NCI-H187 treated with DMSO at 0.1 percent for 48 hours (cell line): ENCODE measurements at places on chromosomes 12 and 14.

GRCh38 chr14:105507247-105507646 is 16.2 kb downstream of the TEDC1 start:
- DNase-seq: no peak

GRCh38 chr12:63292471-63293221 is 141.6 kb upstream of the AVPR1A start:
- no peak for DNase-seq

DNA sequence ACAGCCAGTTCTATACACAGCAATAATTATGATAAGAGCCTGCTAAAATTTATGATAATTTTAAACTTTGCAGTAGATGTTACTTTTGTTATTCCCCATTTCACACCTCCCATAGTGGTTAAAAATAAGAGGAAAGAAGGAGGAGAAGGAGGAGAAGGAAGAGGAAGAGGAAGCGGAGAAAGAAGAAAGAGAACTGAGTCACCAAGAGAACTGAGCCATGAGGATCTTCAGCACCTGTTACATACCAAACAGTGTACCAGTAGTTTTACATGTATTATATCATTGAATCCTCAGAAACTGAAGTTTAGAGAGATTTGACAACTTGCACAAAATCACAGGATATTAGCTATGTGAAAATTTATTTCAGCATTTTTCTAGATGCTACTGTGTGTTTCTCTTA is 3.9 kb downstream of the CD163 start:
- no peak for DNase-seq

DNA sequence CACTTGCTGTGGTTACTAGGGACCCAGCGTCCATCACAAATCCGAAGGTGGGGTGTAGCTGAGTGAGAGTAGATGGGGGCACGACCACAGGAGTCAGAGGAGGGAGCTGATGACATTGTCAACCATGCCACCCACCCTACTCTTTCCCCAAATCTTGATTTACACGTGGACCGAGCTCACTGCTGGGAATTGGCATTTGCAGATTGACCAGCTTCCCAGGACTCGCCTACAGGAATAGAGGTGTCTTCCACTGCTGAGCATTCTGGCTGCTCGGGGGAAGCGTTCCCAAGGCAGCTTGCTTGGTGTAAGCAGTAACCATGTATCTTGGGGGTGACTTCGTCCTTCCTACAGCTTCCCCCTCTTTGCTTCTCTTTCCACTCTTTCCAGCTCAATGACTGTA is 353 bp upstream of the PTPRR start:
- DNase-seq: no peak

DNA sequence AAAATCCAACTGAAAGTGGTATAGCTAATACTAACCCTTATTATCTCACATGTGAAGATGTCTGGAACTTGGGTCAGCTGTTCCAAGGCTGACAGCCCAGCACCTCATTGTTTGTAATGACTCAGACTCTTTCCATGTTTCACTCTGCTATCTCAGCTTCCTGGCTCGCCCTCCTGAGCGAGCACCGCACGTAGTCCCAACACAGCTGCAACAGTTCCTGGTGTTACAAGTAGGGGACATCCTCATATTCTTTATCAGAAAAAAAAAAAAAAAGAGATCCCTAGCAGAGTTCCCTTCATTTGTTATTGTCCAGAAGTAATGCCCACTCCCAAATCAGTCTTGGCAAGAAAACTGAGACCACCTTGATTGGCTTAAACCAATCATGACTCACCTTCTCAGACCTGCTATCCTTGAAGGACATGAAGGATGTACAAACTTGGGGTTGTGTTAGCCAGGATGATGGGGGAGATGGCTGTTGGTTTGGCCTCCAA is 92.5 kb downstream of the ADCK1 start:
- no peak for DNase-seq

DNA sequence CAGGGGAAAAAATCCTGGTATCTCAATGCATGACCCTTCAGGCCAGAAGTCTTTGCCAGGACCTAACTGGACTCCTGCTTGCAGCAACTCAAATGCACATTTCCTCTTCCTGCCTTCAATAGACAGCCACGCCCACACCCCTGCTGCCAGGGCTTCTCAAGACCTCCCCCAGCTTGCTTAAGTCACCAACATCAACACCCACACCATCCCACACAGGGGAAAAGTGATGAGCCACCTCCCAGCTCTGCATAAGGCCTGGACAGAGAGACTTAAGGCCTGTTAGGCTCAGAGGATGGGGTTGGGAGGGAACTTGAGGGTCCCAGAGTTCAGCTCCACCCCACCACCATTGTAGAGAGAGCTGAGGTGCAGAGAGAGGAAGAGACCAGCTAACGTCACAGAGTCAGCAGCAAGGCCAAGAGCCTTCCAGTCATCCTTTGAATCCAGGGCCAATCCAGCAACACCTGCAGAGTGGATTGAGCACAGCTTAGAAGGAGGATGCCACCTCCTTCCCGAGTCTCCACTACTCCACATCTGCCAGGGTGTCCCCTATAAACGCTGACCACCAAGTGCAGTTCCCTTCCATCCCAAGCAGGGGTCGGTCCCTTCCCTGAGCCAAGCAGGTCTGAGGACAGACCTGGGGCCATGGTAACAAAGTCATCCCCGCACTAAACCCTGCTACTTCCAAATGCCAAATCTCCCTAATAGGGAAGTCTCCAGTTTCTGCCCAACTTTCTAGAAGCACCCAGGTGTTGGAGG is 50.0 kb downstream of the KDM2B start:
- no peak for DNase-seq

GRCh38 chr14:38951451-38951850 is 151.6 kb downstream of the SEC23A start:
- no peak for DNase-seq

GRCh38 chr12:115325858-115326257 is 641.9 kb upstream of the TBX3 start:
- no peak for DNase-seq

GRCh38 chr14:24274101-24274543 is 2.7 kb upstream of the RABGGTA start:
- no peak for DNase-seq

DNA sequence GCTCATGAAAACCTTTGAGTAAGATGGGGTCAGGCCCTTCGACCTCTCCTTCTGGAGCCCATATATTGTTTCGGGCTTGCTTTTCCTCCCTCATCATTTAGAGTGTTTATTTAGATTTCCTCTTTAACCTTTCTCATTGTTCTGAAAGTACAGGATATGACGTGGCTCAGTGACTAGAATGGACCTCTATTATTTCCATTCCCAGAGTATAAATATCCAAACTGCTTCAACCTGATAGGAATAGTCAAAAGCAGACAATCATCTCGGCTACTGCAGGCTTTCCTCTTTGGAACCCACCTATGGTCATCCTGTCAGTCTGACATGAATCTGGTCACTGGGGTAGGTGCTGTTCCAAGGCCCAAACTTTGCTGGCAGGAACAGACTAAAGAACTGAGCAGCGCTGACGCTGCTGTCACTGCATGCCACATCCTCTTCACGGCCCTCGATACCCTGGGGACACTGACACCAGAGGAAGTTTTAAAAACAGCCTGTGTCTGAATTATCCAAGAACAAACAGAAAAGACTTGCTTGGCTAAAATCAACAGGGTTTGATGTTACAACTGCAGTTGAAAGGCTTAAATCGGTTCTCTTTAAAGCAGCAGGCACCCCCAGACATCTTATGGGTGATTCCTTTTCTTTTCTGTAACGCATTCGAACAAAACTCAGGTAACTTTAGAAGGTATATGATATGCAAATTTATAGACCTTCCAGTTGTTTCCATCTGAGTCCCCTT is 5.0 kb upstream of the DDX47 start:
- DNase-seq: no peak

- no peak for DNase-seq
Observed at GRCh38 chr12:122668268-122668667, 34.9 kb downstream of the HCAR2 start.

GRCh38 chr14:101508196-101508947 is 52.9 kb upstream of the DIO3 start:
- no peak for DNase-seq

DNA sequence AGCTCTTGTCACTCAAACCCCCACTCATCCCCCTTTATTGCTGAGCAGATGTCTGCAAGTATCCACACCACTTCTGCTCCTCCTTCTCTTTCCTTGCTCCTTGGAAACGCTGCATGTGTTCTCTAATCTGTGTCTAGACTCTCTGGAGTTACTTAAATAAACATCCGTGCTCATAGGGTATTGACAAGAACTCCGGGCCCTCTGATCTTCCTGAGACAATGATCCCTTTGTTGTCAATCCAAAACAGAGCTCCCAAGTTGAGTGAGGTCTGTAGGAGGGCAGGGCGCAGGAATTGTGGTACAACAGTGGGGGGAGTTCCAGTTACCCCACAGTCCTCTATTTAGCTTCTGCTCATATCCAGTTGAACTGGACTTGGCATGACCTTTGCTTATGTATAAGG is 489.0 kb downstream of the SNAPC1 start:
- no peak for DNase-seq

- DNase-seq: no peak
Observed at GRCh38 chr14:53330441-53330840, 177.3 kb upstream of the DDHD1 start.

DNA sequence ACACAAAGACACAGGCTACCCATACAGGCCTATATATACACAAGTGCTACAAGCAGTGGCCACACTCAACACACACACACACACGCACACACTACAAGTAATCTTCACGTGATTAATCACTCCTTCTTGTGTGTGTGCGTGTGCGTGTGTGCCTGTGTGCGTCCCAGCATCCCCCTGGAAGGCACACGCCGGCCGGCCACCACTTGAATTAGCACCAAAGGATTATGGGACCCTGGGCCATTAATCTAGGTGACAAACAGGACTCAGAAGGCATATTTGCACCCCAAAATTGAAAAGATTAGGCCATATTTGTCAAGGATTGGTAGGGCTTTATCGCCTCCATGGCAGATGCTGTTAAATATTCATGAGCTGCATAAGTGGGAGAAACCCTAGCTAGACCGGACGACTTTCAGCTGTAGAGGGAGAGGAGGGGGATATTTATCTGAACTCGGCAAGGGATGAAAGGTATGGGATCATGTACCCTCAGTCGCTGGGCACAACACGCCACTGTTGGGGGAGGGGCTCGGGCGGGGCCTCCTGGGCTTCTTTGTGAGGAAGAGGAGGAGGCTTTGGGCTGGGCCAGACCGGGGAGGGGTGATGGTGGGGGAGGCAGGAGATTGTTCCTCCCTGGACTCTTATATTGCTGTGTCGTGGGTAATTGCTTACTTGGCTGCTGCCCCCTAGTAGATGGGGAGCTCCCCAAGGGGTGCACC is 89.6 kb upstream of the LHX5 start:
- DNase-seq: no peak

DNA sequence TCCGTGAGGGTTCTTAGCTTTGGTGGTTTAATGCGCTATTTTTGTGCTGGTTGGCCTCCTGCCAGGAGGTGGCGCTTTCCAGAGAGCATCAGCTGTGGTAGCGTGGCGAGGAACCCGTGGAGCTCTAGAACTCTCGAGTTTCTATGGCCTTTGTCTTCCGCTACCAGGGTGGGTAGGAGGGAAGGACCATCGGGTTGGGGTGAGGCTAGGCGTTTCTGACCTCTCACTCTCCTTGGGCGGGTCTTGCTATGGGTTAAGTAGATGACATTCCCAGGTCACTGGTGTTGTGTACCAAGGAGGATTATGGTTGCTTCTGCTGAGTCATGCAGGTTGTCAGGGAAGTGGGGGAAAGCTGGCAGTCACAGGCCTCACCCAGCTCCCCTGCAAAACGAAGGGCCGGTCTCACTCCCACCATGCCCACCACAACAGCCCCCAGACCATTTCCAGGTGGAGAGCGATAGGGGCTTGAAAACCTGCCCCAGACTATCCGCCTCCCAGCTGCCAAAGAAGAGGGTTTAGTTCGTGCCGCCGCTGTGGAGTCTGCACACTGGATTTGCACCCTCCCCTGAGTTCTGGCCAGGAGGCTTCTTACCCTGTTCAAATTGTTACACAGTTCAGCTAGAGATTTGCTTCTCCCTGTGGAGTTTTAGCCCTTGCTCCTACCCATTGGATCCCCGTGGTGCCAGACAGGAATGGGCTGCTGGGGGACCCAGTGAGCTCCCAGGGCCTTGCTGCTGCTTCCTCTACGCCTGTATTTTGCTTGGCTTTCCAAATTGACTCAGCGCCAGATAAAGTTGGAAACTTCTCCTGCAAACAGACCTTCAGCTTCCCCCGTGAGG is 21.9 kb downstream of the RNFT2 start:
- DNase-seq: no peak

DNA sequence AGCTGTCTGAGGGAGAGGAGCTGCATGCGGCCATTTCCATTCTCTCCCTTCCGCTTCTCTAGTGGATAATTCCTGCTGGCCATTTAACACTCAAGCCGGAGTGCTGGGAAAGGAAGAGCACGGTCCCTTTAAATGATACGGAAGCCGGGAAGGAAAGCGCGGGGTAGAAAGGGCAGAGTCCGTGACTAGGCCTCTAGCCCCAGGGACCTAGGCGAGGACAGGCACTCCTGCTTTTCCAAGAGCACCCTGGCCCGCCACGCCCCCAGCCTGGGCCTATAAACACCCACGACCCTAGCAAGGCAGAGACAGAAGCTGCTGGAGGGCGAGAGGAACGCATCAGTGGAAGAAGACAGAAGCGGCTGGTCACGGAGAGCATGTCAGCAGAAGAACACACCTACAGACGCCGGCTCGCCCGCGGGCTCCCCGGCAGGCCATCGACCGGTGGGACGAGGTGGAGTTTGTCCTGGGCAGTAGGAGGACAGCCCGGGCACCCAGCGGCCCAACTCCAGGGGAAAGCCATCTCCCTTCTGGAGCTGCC is 1206.6 kb upstream of the TMEM132C start:
- DNase-seq: no peak

DNA sequence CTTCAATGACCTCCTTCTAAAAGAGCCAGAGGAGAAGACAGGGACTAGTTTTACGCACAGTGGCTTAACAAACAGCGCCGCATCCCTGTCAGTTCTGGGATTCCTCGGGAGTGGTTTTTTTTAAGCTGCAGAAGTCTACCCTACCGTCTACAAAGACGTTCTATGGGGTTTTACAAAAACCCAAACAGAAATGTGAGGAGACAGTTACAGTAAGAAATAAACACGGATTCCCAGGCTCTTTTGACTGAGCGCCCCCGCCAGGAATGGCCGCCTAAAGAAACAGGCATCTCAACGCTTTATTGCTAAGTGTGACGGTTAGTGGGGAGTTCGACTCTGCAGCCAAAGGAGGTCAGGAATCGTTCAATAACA is 484 bp downstream of the ALKBH1 start:
- no peak for DNase-seq

DNA sequence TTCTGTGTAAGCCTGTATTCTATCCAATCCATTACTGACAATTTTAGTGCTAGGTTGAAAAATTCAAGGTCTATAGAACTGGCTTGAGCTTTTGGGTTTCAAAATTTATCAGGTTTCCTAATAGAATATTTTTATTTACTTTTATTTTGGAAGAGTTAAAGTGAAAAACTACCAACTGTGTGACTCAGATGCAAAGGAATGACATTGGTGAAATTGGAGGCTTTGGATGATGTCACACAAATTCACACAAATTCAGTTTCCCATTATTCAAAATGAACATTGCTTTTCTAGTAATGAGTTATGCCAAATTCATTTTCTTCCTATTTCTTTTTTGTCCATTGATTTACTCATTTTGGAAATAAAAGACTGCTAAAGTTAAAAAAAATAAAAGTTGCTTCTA is 186.9 kb downstream of the ALX1 start:
- no peak for DNase-seq
